DND-41 (cell line): ENCODE measurements at places on chromosomes 3 and 15.

DNA sequence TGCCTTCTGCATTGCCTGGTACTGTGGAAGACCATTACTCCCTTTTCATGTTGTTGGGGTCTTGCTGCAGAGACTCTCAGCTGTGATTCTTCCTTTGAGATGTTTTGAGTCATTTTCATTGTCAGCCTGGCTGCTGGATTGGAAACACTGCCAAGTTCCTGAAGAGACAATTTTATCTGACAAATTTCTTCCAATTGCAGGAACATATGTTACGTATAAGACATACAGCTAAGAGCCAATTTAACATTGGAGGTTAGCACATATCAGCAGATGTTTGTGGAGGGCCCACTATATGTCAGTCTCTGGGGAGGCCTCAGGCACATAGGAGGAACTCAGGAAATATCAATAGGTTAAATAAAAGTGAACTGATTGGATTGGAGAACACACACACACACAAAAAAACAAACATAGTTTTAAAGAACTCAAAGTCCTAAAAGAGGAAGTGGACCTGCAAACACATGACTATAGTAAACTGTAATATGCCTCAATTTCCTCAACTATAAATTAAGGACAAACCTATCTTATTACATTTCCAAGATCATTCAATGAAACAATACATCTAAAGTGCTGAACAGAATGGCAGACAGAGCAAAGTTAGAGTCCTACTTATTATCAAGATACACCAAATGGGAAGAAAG, 172.3 kb downstream of the MYRIP start:
- H3K36me3 ChIP-seq, result no peaks in the 10 kb centered on the region
- no peak overlapping the region for H3K27ac ChIP-seq
- no peak overlapping the region for H3K4me3 ChIP-seq
- no peaks in the 10 kb centered on the region for H3K4me1 ChIP-seq
- DNase-seq, result no peak
- no peaks in the 10 kb centered on the region for H3K27me3 ChIP-seq

DNA sequence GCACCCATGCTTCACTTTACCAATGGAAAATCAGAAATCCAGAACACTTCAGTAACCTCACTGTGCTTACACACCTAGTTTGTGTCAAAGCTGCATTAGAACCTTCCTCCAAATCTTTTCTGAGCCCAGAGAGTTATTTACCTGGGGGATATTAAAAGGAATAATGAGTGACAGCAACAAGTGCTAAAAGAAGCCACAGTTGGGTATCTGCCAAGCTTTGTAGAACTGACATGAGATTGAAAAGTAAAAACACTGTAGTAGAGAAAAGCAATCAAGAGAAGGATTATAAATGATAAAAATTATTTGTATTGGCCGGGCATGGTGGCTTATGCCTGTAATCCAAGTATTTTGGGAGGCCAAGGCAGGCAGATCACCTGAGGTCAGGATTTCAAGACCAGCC, 8.8 kb upstream of the TBC1D23 start:
- no peak overlapping the region for H3K4me3 ChIP-seq
- no peak overlapping the region for H3K27ac ChIP-seq
- H3K36me3 ChIP-seq, result no peaks in the 10 kb centered on the region

DNA sequence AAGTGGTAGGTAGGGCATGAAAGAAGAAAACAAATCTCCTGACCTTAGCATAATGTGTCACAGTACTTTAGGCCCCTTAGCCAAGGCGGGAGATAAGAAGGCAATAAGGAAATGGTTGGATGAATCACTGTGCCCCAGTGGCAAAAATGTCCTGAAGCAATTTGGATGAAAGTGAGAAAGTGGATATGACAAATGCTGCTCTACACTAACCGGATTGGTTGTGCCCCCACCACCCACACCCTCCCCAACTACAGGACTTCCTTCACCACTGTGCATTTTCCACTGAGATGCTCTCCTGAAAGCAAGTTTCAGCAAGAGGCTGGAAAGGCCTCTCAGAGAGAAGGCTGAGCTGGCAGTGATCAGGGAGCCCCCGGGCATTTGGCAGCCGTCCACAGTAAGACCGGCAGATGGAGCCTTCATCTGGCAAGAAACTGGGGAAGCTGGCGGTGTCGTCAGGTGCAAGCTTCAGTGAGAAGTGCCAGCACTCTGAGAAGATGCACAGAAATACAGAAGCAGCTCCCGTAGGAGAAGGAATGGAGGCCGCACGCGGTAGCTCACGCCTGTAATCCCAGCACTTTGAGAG, 63.8 kb downstream of the ATP1B3 start:
- peak; percentile 2 for DNase-seq
- H3K36me3 ChIP-seq, result peaks cover under 1% of the 10 kb centered on the region; the same call in 1 of the 2 replicates
- H3K4me3 ChIP-seq, result no peak overlapping the region
- no peaks in the 10 kb centered on the region for H3K4me1 ChIP-seq
- H3K27me3 ChIP-seq, result no peaks in the 10 kb centered on the region

GRCh38 chr3:73597476-73597875, 27.3 kb downstream of the PDZRN3 start:
- H3K27me3 ChIP-seq, result peaks cover 3% of the 10 kb centered on the region
- no peaks in the 10 kb centered on the region for H3K4me1 ChIP-seq
- no peak overlapping the region for H3K4me3 ChIP-seq

- no peaks in the 10 kb centered on the region for H3K4me1 ChIP-seq
- no peak overlapping the region for H3K4me3 ChIP-seq
- H3K27ac ChIP-seq, result no peak overlapping the region
- no peak for DNase-seq
- no peaks in the 10 kb centered on the region for H3K27me3 ChIP-seq
Observed at GRCh38 chr3:191383124-191383523, 52.8 kb upstream of the UTS2B start.

GRCh38 chr15:59197454-59197853, 9.2 kb upstream of the LDHAL6B start:
- no peak for DNase-seq
- H3K36me3 ChIP-seq, result no peaks in the 10 kb centered on the region
- H3K27me3 ChIP-seq, result peaks cover 5% of the 10 kb centered on the region
- H3K27ac ChIP-seq, result no peak overlapping the region
- no peak overlapping the region for H3K4me3 ChIP-seq

DNA sequence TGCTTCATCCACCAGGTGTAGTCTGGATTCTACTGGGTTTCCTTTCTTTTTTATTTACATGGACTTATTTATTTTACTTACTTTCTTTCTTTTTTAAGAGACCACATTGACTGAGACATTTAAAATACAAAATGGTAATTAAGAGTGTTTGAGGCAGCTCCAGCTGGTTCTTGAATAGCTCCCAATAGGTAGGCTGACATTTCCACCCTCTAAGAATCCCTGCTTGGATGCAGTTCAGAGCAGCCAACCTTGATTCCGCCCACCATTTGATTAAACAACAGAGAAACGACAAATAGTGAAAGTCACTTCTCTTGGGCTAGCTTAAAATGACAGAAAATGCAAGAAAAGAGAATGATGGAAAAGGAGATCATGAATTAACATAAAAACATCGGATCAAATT, 270.5 kb downstream of the TUSC7 start:
- H3K36me3 ChIP-seq, result no peaks in the 10 kb centered on the region
- no peak overlapping the region for H3K27ac ChIP-seq
- DNase-seq, result no peak
- H3K4me1 ChIP-seq, result no peaks in the 10 kb centered on the region
- H3K27me3 ChIP-seq, result no peaks in the 10 kb centered on the region
- H3K4me3 ChIP-seq, result no peak overlapping the region

GRCh38 chr3:193499136-193499770, 55.4 kb downstream of the ATP13A4 start:
- H3K27ac ChIP-seq, result no peak overlapping the region
- no peak for DNase-seq
- no peaks in the 10 kb centered on the region for H3K36me3 ChIP-seq
- peaks cover 2% of the 10 kb centered on the region for H3K27me3 ChIP-seq
- H3K4me3 ChIP-seq, result no peak overlapping the region
- H3K4me1 ChIP-seq, result no peaks in the 10 kb centered on the region

DNA sequence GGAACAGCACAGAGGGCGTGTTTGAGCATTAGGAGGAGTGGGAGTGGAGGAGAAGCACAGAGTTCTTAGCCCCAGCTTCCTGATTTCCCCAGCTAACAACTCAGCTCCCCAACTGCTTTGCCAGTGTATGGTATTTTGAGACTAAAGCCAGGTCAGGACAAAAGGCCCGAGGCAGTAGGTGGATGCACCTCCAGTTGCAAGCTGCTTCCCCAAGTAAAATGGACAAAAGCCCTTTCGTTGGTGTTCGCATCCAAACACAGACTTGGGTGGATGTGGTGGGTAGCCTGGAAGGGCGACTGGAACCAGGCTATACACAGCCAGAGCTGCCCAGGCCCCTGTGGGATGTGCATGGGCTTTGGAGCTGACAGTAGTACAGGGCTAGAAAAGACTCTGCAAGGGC, 12.3 kb upstream of the EHD4 start:
- no peaks in the 10 kb centered on the region for H3K36me3 ChIP-seq
- H3K4me3 ChIP-seq, result no peak overlapping the region
- no peak overlapping the region for H3K27ac ChIP-seq
- no peaks in the 10 kb centered on the region for H3K27me3 ChIP-seq
- no peak for DNase-seq

GRCh38 chr3:49940667-49941249, 808 bp downstream of the RBM6 start:
- H3K27ac ChIP-seq, result peak overlapping the region; percentile 86
- no peaks in the 10 kb centered on the region for H3K27me3 ChIP-seq
- H3K4me1 ChIP-seq, result peaks cover 30% of the 10 kb centered on the region
- peak overlapping the region; percentile 96 for H3K4me3 ChIP-seq
- DNase-seq, result no peak

DNA sequence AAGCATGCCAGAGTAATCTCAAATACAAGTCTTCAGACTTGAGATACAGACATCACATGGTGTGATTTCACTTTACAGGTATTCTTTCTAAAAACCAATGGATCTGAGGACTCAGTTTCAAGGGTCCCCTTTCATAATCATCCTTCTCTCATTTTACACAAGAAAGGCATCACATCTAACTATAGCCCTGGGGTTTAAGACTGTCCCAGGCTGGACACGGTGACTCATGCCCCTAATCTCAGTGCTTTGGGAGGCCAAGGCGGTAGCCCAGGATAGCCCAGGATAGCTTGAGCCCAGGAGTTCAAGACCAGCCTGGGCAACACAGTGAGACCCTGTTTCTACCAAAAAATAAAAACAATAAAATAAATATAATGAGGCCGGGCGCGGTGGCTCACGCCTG, 36.4 kb downstream of the UBP1 start:
- no peak overlapping the region for H3K4me3 ChIP-seq
- no peak overlapping the region for H3K27ac ChIP-seq
- H3K27me3 ChIP-seq, result no peaks in the 10 kb centered on the region
- no peaks in the 10 kb centered on the region for H3K4me1 ChIP-seq
- peaks cover 90% of the 10 kb centered on the region for H3K36me3 ChIP-seq

DNA sequence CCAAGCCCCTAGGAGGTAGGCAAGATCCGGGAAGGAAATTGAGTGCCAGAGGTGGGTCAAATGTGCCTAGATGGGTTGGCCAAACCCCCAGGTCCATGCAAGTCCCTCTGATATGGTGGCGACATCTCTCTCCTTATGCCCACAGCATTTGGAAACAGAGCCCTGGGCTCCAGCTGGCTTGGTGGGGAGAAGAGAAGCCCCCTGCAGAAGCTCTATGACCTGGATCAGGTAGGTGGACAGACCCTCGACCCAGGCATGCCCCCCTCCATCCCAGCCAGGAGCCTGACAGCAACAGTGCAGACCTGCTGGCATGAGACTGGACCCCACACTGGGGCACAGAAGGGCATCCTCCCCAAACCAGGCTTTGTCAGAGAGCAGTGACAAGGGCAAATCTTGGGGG, 12.2 kb downstream of the CHST13 start:
- peaks cover 3% of the 10 kb centered on the region for H3K27me3 ChIP-seq
- H3K4me3 ChIP-seq, result no peak overlapping the region
- H3K27ac ChIP-seq, result no peak overlapping the region
- DNase-seq, result no peak

DNA sequence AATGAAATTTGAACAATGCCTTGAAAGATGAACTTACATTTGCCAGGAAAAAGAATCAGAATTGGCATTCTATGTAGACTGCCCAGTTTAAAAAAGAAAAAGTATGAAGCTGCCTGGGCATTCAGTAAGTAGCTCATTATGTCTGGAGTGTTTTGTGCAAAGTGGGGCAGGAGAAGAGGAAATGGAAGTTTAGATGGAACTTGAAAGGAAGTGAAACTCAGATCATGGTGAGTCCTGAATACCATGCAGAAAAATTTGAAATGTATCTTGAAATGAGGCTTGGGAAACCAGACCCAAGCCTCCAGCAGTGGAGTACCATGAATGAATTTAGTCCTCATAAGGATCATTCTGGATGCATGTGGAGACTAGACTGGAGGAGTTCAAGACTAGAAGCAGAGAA, 4.8 kb upstream of the MORC1 start:
- no peaks in the 10 kb centered on the region for H3K36me3 ChIP-seq
- no peaks in the 10 kb centered on the region for H3K4me1 ChIP-seq
- no peak overlapping the region for H3K4me3 ChIP-seq
- H3K27ac ChIP-seq, result no peak overlapping the region
